Thyroid gland (tissue), 4 donors: ENCODE measurements at places on chromosomes 4 and X. TPM values are rescaled to one million over a fixed set of nuclear protein-coding genes. Genes with fewer than 3 reads are reported as not detected.

GRCh38 chr4:168717847-168718246 lies 221.0 kb downstream of the PALLD start:
- H3K4me3 ChIP-seq: no peak overlapping the region
- DNase-seq: peak; percentile 67
- H3K27me3 ChIP-seq: no peaks in the 10 kb centered on the region
- H3K4me1 ChIP-seq: peaks cover 36% of the 10 kb centered on the region

- no peaks in the 10 kb centered on the region for H3K4me1 ChIP-seq
- no peaks in the 10 kb centered on the region for H3K27me3 ChIP-seq
- H3K36me3 ChIP-seq: no peaks in the 10 kb centered on the region
- no peak for DNase-seq
These were observed 279.0 kb upstream of the TACR3 start for GRCh38 chr4:103998756-103999155.

DUX4 gene
- not detected for total RNA-seq

DNA sequence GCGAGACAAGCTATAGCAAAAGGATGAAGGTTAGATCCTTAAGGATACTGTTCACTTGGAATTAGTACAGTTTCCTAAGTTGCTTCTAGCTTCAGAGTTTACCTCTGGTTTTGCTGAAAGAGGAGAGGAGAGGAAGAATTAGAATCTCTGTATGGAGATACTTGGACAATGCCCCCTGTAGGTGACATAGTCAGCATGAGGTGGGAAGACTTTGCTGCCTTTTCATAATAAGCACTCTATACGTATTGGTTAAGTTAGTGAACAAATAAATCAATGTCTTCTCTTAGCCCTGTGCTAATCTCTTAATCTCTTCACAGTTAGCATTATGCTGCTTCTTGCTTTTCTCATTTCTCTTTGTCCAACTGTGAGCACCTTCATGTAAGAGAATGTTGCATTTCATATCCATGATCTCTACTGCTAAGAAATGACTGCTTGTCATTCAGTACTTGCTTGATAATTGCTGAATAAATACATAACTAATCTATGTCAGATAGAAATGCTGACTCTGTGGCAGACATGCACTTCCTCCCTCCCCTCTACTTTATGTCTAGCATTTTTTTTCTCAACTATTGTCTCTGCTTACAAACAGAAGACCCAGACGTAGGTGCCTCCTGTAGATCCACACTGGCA lies 527.2 kb downstream of the GBA3 start:
- H3K27me3 ChIP-seq: no peaks in the 10 kb centered on the region
- H3K4me3 ChIP-seq: no peak overlapping the region
- no peak for DNase-seq
- H3K4me1 ChIP-seq: no peaks in the 10 kb centered on the region

MGAT4D gene
- not detected for total RNA-seq

GRCh38 chr4:28976369-28976768 lies 1743.8 kb upstream of the PCDH7 start:
- no peak overlapping the region for H3K27ac ChIP-seq
- H3K4me1 ChIP-seq: no peaks in the 10 kb centered on the region
- DNase-seq: no peak
- H3K27me3 ChIP-seq: no peaks in the 10 kb centered on the region
- H3K36me3 ChIP-seq: no peaks in the 10 kb centered on the region

DNA sequence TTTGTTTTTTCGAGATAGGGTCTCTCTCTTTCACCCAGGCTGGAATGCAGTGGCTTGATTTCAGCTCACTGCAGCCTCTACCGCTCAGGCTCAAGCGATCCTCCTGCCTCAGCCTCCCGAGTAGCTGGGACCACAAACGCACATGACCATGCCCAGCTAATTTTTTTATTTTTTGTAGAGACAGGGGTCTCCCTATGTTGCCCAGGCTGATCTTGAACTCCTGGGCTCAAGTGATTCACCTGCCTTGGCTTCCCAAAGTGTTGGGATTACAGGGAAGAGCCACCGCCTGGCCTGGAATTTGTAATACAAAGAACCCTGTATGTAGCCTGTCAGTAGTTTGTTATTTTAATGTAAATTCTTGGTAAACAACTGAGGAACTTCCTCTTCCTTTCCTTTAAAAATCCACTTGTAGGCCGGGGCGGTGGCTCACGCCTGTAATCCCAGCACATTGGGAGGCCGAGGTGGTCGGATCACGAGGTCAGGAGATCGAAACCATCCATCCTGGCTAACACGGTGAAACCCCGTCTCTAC lies 119.5 kb downstream of the PHKA2 start:
- H3K4me3 ChIP-seq: no peak overlapping the region
- H3K27ac ChIP-seq: no peak overlapping the region
- H3K4me1 ChIP-seq: no peaks in the 10 kb centered on the region
- H3K36me3 ChIP-seq: no peaks in the 10 kb centered on the region
- no peak for DNase-seq

USP26 gene
- total RNA-seq: not detected

FGFBP2 gene
- 0.81 TPM for total RNA-seq

USP53 gene
- 54.6 TPM for total RNA-seq

GRCh38 chr4:20264688-20265087 lies 13.0 kb downstream of the SLIT2 start:
- H3K36me3 ChIP-seq: no peaks in the 10 kb centered on the region
- no peak overlapping the region for H3K27ac ChIP-seq
- no peak overlapping the region for H3K4me3 ChIP-seq
- H3K4me1 ChIP-seq: no peaks in the 10 kb centered on the region
- DNase-seq: no peak
- no peaks in the 10 kb centered on the region for H3K27me3 ChIP-seq

GRCh38 chr4:99679204-99679603 lies 21.6 kb upstream of the C4orf54 start:
- peak; percentile 48 for DNase-seq
- H3K27me3 ChIP-seq: no peaks in the 10 kb centered on the region
- H3K4me3 ChIP-seq: no peak overlapping the region
- peaks cover 5% of the 10 kb centered on the region for H3K4me1 ChIP-seq
- no peaks in the 10 kb centered on the region for H3K36me3 ChIP-seq

- no peaks in the 10 kb centered on the region for H3K27me3 ChIP-seq
- no peak overlapping the region for H3K27ac ChIP-seq
- no peak overlapping the region for H3K4me3 ChIP-seq
- no peaks in the 10 kb centered on the region for H3K36me3 ChIP-seq
- DNase-seq: no peak
- H3K4me1 ChIP-seq: no peaks in the 10 kb centered on the region
These were observed 14.7 kb downstream of the ZCCHC13 start for GRCh38 chrX:74318672-74319071.

DNA sequence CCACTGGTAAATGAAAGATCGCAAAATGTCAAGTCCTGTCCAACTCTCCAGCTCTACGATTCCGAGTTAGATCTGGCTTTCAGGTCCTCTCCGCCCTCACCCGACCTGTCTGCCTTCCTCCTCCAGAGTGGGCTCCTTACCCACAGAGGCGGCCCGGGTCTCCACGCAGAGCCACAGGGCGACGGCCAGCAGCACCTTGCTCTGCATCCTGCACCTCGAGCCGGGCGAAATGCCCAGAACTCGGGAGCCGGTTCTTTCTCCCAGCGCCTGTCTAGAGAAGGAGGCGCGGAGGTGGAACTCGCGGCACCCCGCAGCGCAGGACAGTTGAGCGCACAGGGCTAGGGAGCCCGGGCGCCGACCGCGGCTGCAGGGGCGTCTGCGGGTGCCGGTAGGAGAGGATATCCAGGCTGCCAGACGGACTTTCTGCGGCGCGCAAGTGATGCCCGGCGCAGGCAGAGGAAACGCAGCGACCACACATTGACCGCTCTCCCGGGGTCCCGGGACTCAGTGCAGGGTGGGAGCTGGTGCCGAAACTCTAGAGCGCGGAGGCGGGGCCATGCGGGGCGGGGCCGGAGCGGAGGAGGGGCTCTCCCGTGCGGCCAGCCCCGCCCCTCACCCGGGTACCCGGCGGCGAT lies at the start of gene KDR:
KDR (minus strand) TSS at position 509 of the 635 bp plus-strand sequence; CDS start at position 207, 302 bp downstream.
- H3K36me3 ChIP-seq: no peaks in the 10 kb centered on the region
- H3K27me3 ChIP-seq: no peaks in the 10 kb centered on the region
- peak within 1 kb of the TSS; percentile 42 for H3K4me3 ChIP-seq
- H3K27ac ChIP-seq: peak within 1 kb of the TSS; percentile 72

DNA sequence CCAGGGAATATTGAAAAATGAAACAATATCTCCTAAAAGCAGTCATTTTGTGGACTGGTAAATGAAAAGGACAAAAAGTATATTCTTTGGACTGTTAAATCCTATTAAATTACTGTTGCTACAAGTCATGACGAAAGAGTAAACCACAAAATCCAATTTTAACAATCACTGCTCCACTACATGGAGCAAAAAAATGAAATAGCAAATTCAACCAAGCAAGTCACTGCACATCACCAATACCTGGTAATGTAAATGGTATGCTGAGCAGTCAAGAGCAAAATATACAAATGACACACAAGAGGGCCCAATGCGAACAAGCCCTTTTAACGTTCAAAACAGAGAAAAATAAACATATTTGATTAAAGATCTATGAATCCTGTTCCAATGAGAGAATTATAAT lies 126.2 kb downstream of the KLHL13 start:
- H3K27ac ChIP-seq: no peak overlapping the region
- no peak for DNase-seq
- no peak overlapping the region for H3K4me3 ChIP-seq
- no peaks in the 10 kb centered on the region for H3K27me3 ChIP-seq
- H3K4me1 ChIP-seq: no peaks in the 10 kb centered on the region

EVC gene
- 43.6 TPM for total RNA-seq

DNA sequence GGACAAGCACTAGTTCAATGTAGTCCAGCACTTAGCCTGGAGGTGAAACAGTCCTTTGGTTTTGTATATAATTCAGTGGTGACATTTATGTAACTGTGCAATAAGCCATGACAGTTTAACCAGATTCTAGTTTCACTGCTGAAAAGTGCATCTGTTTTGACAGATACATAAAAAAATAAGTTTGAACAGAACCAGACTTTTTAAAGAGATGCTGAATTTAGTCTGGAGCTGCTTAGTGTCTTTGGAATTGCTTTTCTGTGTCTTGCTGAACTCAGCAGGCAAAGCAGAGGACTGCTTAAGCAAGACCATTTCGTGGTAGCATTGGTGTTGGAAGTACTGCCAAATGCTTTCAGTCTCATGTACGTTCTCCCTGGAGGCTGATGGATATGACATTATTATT lies 393.5 kb downstream of the MAPK10 start:
- no peaks in the 10 kb centered on the region for H3K27me3 ChIP-seq
- DNase-seq: no peak
- H3K4me3 ChIP-seq: no peak overlapping the region

DNA sequence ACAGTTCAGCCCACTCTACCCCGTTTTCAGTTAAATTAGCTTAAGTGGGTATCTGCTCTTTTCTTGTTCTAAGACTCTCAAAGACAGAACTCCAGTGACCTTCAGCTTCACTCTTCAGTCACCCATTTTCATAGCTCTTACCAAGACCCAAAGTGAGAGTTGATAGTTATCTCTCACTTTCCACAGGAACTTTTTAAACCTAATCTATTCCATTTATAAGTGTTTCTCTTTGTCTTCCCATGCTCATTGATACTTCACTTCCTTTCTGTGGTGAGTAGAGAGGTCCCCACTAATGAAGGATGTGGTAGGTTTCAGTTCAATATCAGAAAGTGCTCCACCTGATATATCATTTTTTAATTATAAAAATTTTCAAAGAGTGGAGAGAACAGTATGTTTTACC lies 33.4 kb downstream of the COX18 start:
- no peaks in the 10 kb centered on the region for H3K36me3 ChIP-seq
- H3K4me1 ChIP-seq: no peaks in the 10 kb centered on the region
- no peak for DNase-seq

DNA sequence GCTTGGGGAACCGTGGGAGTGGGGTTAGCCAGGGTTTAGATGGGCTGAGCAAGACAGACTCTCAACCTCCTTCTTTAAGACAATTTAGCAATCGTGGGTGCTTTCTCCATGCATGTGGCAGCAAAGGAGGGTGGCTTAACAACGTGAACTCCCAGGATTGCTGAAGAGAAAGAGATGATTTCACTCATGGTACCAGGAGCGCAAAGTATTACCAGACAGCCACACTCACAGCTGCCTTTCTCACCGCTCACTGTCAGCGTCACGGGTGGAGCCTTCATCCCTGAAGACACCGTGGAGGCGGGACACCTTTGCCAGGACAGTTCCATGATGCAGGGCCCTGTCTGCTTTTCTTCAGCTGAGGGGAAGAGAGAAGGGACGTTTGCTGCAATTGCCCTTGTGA lies 212.5 kb upstream of the PSAPL1 start:
- DNase-seq: no peak
- H3K27me3 ChIP-seq: no peaks in the 10 kb centered on the region
- H3K4me1 ChIP-seq: peaks cover 22% of the 10 kb centered on the region
- H3K27ac ChIP-seq: no peak overlapping the region

GRCh38 chr4:23388255-23388654 lies 501.6 kb downstream of the PPARGC1A start:
- H3K27me3 ChIP-seq: no peaks in the 10 kb centered on the region
- H3K27ac ChIP-seq: no peak overlapping the region
- H3K4me3 ChIP-seq: no peak overlapping the region
- H3K36me3 ChIP-seq: no peaks in the 10 kb centered on the region

- H3K27me3 ChIP-seq: no peaks in the 10 kb centered on the region
- H3K4me3 ChIP-seq: no peak overlapping the region
- H3K36me3 ChIP-seq: no peaks in the 10 kb centered on the region
- no peak overlapping the region for H3K27ac ChIP-seq
These were observed 72.1 kb downstream of the MAGEC1 start for GRCh38 chrX:141975839-141976238.

RHOXF2 gene
- total RNA-seq: not detected

GRCh38 chr4:173857828-173858227 lies 327.8 kb upstream of the HAND2 start:
- no peak for DNase-seq
- no peak overlapping the region for H3K27ac ChIP-seq
- no peaks in the 10 kb centered on the region for H3K4me1 ChIP-seq
- no peaks in the 10 kb centered on the region for H3K36me3 ChIP-seq
- no peak overlapping the region for H3K4me3 ChIP-seq
- H3K27me3 ChIP-seq: no peaks in the 10 kb centered on the region

TBX22 gene
- 9.8 TPM for total RNA-seq

GRCh38 chr4:152169683-152170082 lies 366.2 kb downstream of the FBXW7 start:
- DNase-seq: no peak
- no peaks in the 10 kb centered on the region for H3K36me3 ChIP-seq
- no peak overlapping the region for H3K27ac ChIP-seq
- H3K27me3 ChIP-seq: no peaks in the 10 kb centered on the region
- H3K4me3 ChIP-seq: no peak overlapping the region
- no peaks in the 10 kb centered on the region for H3K4me1 ChIP-seq

DNA sequence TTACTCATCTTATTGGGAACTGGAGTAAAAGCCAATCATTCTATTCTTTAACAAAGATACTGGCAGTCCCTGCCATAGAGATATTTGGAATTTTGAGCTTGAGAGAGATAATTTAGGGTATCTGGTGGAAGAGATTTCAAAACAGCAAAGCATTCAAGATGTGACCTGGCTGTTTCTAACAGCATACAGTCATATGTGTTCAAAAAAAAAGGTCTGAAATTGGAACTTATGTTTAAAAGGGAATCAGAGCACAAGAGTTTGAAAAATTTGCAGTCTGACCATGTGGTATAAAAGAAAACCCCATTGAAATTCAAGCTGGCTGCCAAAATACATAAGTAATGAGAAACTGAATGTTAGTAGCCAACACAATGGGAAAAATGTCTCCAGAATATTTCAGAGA lies 42.2 kb downstream of the UGT2B10 start:
- H3K27ac ChIP-seq: no peak overlapping the region
- H3K27me3 ChIP-seq: no peaks in the 10 kb centered on the region
- H3K4me1 ChIP-seq: no peaks in the 10 kb centered on the region
- H3K36me3 ChIP-seq: no peaks in the 10 kb centered on the region

MAGEH1 gene
- 34.5 TPM for total RNA-seq

- DNase-seq: no peak
- no peaks in the 10 kb centered on the region for H3K4me1 ChIP-seq
- no peak overlapping the region for H3K27ac ChIP-seq
- no peaks in the 10 kb centered on the region for H3K27me3 ChIP-seq
These were observed 355.0 kb upstream of the GATB start for GRCh38 chr4:152115794-152116193.
